NAMALWA (cell line): ENCODE measurements at places on chromosomes 11 and 22.
A peak's percentile ranks its signal among the peaks of the same experiment; 100 is the strongest.

- no peak for DNase-seq
Observed at GRCh38 chr22:49869845-49870712, 16.4 kb downstream of the ZBED4 start.

GRCh38 chr22:29306835-29307595 lies 565 bp downstream of the GAS2L1 start:
- DNase-seq, result no peak

DNA sequence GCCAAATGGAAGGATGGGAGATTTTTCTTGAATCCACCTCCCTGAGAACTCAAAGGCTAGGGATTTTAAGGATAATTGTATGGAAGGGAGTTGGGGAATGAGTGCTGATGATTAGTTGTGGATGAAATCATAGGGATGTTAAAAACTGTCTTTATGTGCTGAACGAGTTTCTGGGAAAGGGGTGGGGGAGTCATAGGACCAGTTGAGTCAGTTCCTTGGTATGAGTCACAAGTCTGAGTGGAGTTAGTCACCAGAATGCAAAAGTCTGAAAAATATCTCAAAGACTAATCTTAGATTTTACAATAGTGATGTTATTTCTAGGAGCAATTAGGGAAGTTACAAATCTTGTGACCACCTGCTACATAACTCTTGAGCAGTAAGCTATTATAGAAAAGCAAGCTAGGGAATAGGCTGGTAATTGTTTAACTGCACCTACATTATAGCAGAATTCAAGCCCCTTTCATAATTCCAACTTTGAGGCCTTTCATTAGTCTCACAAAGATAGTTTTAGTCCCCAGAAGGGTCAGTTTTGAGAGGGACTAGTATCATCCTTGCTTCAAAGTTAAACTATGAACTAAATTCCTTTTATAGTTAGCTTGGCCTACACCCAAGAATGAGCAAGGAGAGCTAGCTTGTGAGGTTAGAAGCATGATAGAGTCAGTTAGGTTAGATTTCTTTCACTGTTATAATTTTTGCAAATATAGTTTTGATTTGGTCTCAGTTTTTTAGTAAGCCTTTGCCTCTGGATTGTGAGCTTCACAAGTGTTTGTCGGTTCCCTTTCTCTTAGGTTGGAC lies 668.0 kb downstream of the ETS1 start:
- DNase-seq, result no peak

DNA sequence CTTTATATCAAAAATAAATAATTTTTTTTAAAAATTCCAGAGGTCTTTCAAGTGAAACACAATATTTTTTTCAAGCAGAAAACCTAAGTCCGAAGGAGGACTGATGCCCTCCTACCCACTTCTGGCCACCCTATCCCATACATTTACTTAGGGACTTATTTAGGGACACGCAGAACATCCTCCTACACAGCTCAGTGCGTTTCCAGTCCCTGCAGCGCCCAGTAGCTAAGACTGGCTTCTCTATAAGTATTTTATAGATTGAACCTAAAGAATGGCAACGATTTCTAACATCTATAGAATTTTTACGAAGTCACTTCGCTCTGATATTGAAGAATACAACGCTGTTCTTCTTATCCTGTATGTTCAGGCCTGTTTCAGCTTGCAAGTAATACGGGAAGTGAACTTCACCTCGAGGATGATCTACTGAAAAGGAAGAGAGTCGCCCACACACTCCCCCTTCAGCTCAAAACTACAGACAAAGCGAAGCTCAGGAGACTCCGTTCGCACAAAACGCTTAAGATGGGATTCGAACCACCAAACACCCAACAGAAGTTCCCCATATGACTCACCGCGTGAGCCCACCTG lies 328 bp downstream of the CHEK2 start:
- no peak for DNase-seq

- DNase-seq, result no peak
Observed at GRCh38 chr11:14746857-14747395, 103.3 kb downstream of the PDE3B start.

- no peak for DNase-seq
Observed at GRCh38 chr22:38950527-38951295, 6.7 kb upstream of the APOBEC3A start.

DNA sequence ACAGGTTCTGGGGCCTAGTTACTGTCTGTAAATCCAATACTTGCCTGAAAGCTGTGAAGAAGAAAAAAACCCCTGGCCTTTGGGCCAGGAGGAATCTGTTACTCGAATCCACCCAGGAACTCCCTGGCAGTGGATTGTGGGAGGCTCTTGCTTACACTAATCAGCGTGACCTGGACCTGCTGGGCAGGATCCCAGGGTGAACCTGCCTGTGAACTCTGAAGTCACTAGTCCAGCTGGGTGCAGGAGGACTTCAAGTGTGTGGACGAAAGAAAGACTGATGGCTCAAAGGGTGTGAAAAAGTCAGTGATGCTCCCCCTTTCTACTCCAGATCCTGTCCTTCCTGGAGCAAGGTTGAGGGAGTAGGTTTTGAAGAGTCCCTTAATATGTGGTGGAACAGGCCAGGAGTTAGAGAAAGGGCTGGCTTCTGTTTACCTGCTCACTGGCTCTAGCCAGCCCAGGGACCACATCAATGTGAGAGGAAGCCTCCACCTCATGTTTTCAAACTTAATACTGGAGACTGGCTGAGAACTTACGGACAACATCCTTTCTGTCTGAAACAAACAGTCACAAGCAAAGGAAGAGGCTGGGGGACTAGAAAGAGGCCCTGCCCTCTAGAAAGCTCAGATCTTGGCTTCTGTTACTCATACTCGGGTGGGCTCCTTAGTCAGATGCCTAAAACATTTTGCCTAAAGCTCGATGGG lies 13.5 kb downstream of the PIK3IP1 start:
- DNase-seq, result no peak

- DNase-seq, result no peak
Observed at GRCh38 chr11:125358254-125358840, 137.7 kb downstream of the FEZ1 start.

- no peak for DNase-seq
Observed at GRCh38 chr11:13761716-13762115, 93.2 kb downstream of the FAR1 start.

GRCh38 chr22:25896098-25896497 lies 154.1 kb downstream of the MYO18B start:
- DNase-seq, result peak; percentile 17
